ENCODE measurements at places on chromosomes 2 and 18.

DNA sequence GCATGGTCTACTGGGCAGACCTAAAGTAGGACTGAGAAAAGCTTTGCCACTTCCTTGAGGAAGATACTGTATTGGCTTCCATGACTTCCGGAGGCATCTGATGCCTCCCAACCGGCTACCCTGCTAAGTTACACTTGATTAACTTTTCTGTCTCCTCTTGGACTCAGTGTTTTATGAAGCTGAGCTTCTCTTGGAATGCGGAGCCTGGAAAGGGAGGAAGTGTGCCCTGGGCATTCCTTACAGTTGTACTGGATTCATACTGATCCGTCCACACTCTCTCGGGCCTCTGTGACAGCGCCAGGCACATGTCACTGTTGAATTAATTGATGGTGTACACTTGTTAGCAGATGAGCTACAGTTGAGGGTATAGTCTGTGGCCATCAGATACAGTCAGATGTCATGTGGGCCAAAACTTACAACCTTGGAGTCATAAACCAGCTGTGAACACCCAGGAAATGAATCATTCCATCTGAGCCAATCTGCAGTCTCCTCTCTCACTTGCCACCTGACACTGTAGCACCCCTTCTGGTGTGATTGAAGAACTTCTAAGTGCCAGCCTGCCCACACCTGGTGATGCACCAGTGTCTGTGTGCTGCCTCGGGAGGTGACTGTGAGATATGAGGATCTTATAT lies 122.5 kb downstream of the FHOD3 start:
- DNase-seq, result no peak

GRCh38 chr2:137969876-137970275 lies 5.6 kb downstream of the HNMT start:
- no peak for DNase-seq

DNA sequence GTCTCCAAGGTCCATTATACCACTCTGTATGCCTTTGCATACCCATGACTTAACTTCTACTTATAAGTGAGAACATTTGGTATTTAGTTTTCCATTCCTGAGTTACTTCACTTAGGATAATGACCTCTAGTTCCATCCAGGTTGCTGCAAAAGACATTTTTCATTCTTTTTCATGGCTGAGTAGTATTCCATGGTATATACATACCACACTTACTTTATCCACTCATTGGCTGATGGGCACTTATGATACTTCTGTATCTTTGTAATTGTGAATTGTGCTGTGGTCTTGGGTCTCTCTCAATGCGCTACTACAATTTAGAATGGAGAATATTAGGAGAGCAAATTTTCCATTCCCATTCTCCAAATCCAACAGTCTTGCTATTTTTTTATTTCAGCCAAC lies 76.4 kb downstream of the ZRANB3 start:
- DNase-seq, result no peak

- no peak for DNase-seq
These were observed 19.7 kb upstream of the TUBB6 start for GRCh38 chr18:12288403-12288755.

GRCh38 chr2:5546181-5546580 lies 146.0 kb upstream of the SOX11 start:
- no peak for DNase-seq

- DNase-seq, result peak; percentile 74
These were observed 102.3 kb downstream of the SPTBN1 start for GRCh38 chr2:54558188-54559005.

- no peak for DNase-seq
These were observed 206.0 kb downstream of the ZNF521 start for GRCh38 chr18:25145731-25146511.

DNA sequence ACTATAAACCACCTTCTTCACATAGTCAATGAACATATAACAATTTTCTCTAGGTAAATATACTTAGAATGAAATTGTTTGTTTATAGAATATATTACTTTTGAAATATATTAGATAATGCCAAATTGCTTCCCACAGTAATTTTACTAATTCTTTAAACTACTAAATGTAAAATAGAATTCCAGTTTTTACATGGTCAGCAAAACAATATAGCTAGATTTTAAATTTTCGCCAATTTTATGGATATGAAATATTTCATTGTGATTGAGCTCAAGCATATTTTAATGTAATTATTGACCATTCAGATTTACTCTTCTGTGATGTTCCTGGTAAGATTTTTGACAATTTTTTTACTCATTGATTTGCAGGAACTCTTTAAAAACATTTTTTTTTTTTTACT lies 444.6 kb downstream of the PARD3B start:
- DNase-seq, result no peak

- DNase-seq, result no peak
These were observed 247.1 kb upstream of the SALL3 start for GRCh38 chr18:78732273-78733210.

- DNase-seq, result no peak
These were observed 470.2 kb downstream of the FBXO15 start for GRCh38 chr18:73677450-73677849.

DNA sequence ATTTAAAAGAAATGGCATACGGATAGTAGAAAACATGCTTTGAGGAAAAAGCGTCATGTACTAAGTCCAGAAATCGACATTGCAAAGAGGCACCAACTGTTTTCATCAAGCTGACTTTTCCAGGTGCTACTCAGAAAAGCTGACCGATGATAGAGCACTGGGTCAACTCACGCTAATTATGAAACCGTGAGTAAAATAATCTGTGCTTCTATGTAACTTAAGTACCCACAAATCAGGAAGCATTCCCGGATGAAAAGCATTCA lies 353 bp upstream of the NUP35 start:
- no peak for DNase-seq

GRCh38 chr2:17375262-17375661 lies 143.0 kb downstream of the RAD51AP2 start:
- DNase-seq, result no peak

- no peak for DNase-seq
These were observed 113.7 kb downstream of the SPTBN1 start for GRCh38 chr2:54569745-54570301.

- DNase-seq, result peak; percentile 28
These were observed 27.4 kb downstream of the NEMP2 start for GRCh38 chr2:190507135-190507534.

GRCh38 chr2:215912299-215912842 lies 101.0 kb downstream of the MREG start:
- no peak for DNase-seq

DNA sequence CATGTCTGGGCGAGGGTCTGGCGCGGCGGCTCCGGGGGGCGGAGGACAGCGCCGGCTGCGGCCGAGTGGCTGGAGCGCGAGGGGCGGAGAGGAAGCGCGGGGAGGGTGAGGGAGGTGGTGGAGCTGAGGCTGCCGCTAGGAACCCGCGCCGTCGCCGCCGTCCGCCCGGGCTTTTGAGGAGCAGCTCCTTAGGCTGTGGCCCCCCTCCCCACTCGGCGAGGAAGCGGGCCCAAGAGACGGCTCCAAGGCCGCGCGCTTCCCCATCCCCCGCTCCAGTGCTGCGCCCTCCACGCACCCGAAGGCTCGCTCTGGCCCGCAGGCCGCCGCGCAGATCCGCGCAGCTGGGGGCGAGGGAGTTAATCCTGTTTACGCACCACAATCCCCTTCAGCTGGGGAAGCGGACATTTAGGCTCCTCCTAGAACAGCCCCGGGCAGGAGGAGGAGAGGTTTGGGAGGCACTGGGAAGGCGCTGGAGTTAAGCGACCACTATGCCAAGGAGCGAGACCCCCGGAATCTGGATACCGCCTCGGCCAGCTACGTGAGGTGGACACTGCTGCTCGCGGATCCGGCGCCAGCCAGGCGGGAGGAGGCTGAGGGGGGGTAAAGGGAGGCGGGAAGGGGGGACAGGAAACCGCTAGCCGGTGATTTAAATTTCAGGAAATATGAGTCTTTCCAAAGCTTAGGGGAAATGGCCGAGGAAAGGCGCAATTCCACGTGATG lies at the start of gene CNRIP1:
Gene CNRIP1, minus strand, starts transcription at position 552 of the 720 bp plus-strand sequence. Its CDS starts 549 bp downstream, at position 3.
- peak; percentile 91 for DNase-seq

- no peak for DNase-seq
These were observed 168.0 kb downstream of the ASXL3 start for GRCh38 chr18:33745871-33746545.

DNA sequence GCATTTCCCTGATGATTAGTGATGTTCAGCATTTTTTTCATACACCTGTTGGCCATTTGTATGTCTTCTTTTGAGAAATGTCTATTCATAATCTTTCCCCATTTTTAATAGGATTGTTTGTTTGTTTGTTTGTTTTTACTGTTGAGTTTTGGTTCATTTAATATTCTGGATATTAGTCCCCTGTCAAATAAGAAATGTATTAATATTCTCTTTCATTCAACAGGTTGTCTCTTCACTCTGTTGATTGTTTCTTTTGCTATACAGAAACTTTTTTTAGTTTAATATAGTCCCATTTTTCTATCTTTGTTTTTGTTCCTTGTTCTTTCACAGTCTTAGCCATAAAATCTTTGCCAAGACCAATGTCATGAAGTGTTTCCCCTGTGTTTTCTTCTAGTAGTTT lies 22.1 kb downstream of the ACVR1C start:
- no peak for DNase-seq

DNA sequence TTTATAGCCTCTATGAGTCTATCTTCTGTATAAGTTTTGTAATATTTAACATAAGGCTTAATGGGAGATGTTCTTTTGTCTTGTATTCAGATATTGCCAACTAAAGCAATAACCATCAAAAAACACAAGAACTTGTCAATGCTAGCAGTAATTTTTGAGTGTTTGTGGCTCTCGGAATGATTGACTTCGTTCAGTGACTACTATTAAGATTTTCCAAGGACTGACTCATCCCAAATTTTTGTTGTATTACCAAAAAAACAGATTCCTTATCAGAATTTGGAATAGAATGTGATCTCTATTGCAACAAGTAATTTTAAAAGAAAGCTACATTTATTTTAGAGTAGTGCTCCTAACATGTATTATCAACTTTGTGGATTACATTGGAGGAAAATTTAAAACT lies 8.1 kb downstream of the NABP1 start:
- no peak for DNase-seq

DNA sequence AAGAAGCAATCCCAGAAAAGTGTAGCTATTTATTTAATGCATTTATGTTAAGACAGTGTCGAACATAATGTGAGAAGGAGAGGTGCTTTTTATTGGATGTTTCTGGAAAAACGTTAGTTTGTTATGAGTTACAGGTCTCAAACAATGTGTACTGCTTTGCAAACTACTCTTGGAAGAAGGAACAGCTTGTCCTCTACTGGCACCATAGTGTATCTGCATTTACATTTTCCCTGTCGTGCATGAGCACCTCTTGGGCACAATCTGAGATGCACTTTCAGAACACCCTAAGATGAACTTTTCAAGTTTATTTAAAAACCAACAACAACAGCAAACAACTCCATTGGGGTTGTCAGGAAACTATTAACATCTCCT lies 22.8 kb downstream of the CCNYL1 start:
- no peak for DNase-seq

DNA sequence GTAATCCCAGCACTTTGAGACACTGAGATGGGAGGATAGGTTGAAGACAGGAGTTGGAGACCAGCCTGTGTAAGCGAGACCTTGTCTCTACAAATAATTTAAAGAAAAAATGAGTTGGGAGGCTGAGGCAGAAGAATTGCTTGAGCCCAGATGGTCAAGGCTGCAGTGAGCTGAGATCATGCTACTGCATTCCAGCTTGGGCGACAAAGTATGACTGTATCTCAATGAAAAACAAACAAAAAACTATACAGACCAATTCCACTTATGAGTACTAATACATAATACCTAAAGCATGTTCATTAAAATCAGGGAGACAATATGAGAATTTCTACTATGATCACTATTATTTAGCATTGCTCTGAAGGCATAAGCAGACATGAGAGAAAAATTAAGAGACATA lies 12.6 kb downstream of the RNF149 start:
- no peak for DNase-seq

GRCh38 chr18:6569813-6570212 lies 155.1 kb upstream of the L3MBTL4 start:
- DNase-seq, result no peak

DNA sequence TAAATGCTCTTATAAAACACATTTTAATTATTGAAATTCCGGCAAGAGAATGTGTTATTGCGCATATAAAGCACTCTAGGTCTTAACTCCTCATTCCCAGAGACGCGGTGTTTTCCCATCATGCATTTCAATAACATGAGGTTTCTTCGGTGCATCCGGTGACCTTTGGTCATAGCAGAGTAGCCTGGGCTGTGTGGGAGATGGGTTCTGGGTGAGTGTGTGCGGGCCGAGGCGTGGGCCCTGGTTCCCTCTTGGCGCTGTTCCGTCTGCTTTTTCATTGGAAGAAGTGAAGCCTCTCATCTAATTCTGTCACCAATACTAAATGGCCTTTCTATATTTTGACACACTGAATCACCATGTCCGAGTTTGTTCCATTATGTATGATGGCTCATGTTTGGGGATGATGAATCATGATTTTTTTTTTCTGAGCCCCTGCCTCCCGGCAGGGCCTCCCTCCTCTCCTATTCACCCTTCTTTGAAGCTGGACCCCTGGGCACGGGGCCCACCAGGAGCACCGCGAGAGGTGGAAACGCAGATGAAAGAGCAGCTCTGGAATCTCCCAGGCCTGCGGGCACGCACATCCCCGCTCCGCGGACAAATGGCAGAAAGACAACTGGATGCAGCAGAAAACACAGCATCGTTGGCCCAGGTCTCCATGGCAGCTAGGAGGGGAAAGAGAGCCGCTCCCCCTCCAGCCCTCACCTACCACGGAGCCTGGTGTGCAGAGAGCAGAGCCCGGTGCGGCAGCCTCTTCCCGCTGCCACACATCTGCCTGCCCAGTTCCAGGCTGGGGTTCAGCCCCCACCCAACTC lies 85.8 kb upstream of the HPCAL1 start:
- no peak for DNase-seq

GRCh38 chr2:217672472-217672871 lies 330.3 kb downstream of the TNS1 start:
- DNase-seq, result no peak

DNA sequence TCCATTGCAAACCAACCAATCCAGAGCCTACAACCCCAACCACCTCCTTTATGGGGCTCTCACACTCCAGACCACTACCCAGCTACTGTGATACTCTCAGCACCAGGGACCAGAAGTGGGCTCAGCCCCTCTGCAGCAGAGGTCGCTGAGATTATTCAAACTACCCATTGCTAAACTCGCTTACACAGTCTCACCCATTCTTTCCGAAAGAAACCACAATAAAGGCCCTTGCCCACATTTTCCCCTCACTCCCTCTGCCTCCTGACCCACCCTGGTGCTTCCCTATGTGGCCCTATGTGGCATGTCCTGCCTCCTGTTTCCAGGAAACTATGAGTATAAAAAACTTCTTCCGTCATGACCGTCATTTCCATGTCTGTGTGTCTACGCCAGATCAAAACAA lies 10.7 kb downstream of the TEX51 start:
- no peak for DNase-seq

DNA sequence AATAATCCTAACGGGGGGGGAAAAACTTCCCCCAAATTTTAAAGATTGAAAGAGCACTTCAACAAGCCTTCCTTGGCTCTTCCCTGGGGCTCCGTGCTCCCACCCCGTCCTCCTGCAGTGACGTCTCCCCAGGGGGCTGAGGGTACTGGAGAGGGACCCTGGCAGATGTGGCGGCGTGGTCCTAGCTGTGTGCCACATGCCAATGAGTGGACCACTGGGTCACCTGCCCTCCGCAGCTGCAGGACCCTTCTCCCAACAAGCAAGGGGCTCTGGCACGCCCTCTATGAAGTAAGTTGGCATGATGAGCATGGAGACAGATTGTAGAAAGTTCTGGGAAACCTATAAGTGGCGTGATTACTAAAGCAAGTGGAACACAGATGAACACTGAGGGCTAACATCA lies 46.7 kb downstream of the PXDN start:
- DNase-seq, result no peak

GRCh38 chr18:69935319-69936190 lies 12.1 kb downstream of the CD226 start:
- DNase-seq, result no peak
